Epithelial cell of alveolus of lung (primary cell): ENCODE measurements at places on chromosomes 5 and 9. TPM values are rescaled to one million over a fixed set of nuclear protein-coding genes. Genes with fewer than 3 reads are reported as not detected.

JAKMIP2 gene
- total RNA-seq: 3.0 and 7.1 TPM in 2 replicates

SREK1 gene
- 13.7 and 45.6 TPM in 2 replicates for total RNA-seq

IL3 gene
- total RNA-seq: not detected in 2 replicates

POLR1E gene
- total RNA-seq: 30.6 and 34.0 TPM in 2 replicates

RC3H2 gene
- total RNA-seq: 26.6 and 30.6 TPM in 2 replicates

FAM169A gene
- total RNA-seq: under 0.01 and 0.78 TPM in 2 replicates

PCDHB11 gene
- total RNA-seq: 0.13 and 1.7 TPM in 2 replicates

LEAP2 gene
- 0.32 TPM in 1 of 2 replicates, not detected in the other for total RNA-seq

TMEM167A gene
- total RNA-seq: 58.6 and 83.0 TPM in 2 replicates

NFIB gene
- 20.4 and 25.9 TPM in 2 replicates for total RNA-seq

GABRA1 gene
- total RNA-seq: not detected in 2 replicates

IL13 gene
- total RNA-seq: not detected in 2 replicates

OR1J2 gene
- total RNA-seq: not detected in 2 replicates

NMUR2 gene
- 0.24 TPM in 1 of 2 replicates, not detected in the other for total RNA-seq

CDO1 gene
- 7.1 and 13.0 TPM in 2 replicates for total RNA-seq
